Left renal cortex interstitium (tissue), 4 donors: ENCODE measurements at places on chromosomes 13 and 19.

DNA sequence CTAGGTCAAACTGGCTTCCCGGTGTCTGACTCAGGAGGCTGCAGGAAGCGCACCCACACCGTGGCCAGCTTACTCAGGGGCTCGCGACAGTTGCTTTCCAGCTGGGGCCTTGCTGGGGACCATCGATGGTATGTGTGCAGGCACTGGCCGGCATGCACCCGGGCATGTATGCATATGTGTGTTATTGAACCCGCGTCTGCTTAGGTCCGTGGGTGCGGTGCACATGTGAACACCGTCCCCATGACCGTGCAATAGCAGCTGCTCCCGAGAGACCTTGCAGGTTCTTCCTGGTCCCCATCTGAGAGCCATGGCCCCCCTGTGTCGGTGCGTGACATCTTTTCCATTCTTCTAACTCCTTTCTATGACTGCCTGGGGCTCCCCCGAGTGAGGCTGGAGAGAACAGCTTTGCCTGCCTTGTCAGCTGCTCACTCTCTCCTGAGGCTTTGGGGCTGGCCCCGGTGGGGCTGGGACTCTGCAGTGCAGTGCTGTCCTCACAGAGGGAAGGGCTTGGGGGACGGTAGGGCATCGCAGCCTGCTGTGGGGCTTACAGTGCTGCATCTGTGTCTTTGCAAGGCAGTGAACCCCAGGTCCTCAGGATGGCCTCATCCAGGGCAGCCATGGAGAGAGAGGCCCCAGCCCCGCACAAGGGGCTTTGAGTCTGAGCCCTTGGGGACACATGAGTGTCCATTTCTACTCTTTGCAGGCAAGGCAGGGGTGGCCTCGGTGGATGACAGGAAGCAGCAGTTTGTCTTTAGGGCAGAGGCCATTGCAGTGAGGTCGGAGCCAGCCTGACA, 65.1 kb downstream of the CHST8 start:
- no peak for DNase-seq

GRCh38 chr13:93775507-93776108, 549.0 kb downstream of the GPC6 start:
- DNase-seq, result no peak

GRCh38 chr19:51000981-51001380, 423 bp downstream of the KLK8 start:
- no peak for DNase-seq

GRCh38 chr13:46577696-46578589, 25.0 kb downstream of the LRCH1 start:
- DNase-seq, result no peak

GRCh38 chr13:73061473-73061872, 2.7 kb downstream of the KLF5 start:
- DNase-seq, result no peak

DNA sequence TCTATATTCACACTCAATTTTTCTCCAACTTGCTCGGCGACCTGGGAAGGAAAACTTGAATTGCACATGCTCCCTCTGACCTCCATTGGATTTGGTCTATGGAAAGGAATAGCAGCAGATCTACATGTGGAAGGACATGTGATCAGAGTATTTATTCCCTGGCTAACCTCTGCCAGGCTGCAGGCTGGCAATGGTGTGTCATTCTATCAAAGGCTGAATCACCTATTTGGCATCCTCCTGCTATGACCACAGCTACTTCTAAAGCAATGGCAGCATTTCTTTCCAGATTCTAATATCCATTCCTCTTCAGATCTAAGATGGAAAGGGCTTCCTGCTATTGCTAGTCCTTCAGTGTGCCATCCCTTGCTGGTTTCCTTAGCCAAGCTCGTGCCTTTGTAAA, 144.3 kb upstream of the FREM2 start:
- no peak for DNase-seq

DNA sequence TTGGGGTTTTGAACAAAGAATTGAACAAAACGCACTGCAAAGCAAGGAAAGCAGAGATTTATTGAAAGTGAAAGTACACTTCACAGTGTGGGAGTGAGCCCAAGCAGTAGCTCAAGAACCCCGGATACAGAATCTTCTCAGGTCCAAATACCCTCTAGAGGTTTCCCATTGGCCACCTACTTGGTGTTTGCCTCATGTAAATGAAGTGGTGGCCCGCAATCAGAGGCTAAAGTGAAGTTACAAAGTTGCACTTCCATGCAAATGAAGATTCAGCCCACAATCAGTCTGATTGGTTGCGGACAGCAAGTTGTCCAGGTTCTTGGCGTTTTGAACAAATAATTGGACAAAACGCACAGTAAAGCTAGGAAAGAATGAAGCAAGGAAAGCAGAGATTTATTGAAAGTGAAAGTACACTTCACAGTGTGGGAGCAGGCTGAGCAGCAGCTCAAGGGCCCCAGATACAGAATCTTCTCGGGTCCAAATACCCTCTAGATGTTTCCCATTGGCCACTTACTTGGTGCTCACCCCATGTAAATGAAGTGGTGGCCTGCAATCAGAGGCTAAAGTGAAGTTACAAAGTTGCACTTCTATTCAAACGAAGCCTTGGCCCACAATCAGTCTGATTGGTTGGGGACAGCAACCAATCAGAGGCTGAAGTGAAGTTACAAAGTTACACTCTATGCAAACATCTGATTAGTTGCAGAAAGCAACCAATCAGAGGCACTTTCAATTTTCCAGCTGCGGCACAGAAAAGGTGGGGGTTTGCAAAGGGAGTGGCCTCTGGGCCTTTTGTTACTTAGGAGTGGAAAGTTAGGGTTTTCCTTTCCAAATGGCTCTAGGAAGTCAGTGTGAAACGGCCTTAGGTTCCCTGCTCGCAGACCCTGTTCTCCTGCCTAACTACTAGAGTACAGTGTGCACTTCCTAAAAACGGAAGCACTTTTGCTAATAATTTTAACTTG, 4.8 kb upstream of the TM9SF2 start:
- DNase-seq, result no peak

DNA sequence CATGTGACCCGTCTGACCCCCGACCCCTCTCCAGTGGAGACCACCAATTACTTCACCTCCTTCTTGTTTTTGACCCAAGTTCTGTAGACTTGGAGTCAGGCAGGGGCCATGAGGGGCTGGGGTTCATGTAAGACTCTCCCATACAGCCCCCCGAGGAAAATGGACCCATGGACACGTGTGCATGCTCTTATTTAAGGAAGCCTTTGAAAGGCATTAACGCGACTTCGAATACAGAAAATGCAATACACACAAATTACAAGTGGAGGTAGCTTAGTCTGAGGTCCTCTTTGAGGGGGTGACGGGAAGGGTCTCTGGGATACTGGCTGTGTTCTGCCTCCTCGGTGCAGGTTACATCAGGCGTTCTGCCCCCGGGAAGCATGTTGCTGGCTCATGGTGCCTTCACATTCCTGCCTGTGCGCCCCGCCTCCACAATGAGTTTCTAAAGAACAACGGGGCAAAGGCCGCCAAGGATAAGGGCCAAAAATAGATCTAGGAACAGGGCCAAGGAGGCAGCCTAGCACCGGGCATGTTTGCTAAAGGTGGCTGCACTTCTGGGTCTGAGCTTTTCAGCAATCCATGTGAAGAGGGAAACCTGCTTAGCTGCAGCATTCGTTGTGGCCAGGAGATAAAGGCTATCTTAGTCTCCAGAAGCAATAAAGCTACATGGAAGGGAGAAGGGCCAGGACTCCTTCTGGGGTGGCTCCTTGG, 54.5 kb downstream of the RAB20 start:
- no peak for DNase-seq

DNA sequence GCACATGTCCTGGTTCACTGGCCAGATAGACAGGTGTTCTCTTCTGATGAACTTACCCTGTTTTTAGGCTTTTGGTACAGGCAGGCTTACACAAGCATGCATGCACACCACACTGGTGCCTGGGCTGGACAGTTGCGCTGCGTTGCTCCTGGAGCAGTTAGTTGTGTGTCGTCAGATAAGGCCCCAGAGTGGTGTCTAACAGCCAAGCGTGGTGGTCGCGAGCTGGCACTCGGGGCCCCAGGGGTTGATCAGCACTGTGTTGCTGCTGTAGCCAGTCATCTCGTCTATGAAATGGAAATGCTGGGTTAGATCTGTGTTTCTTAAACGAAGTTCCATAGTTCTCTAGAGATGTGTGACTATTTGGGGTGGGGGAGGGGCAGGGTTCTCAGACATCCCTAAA, 24.6 kb upstream of the TEX29 start:
- DNase-seq, result no peak

GRCh38 chr13:74210693-74211393, 76.6 kb upstream of the KLF12 start:
- no peak for DNase-seq

DNA sequence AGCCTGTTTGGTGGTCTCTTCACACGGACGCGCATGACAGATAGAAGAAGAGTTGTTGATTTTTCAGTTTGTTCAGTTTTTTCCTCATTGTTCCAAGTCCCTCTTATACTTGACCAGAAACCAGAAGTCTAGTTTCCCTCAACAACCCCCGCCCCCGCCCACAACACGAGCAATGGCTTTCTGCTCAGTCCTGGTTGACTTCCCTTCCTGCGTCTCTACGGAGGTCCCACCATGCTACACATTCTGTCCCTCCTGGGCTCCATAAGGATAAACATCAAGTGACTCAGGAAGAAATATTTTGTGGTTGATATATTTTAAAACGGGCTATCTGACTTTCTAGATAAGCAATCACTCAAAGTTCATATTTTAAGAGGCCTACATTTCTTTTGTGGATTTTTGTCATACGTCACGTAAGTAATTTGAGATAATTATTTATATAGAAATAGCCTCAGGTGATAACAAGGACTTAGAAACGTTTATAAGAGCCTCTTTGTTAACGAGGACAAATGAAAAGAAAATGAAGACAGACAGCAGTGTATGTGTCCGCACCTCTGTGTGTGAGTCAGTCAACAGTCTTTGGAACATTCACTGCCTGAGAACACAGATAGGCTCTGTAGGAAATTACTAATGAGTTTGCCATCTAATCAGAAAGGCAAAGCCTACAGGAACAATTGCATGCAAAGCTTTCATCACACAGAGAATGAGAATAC, 214.4 kb downstream of the RAP2A start:
- DNase-seq, result no peak

DNA sequence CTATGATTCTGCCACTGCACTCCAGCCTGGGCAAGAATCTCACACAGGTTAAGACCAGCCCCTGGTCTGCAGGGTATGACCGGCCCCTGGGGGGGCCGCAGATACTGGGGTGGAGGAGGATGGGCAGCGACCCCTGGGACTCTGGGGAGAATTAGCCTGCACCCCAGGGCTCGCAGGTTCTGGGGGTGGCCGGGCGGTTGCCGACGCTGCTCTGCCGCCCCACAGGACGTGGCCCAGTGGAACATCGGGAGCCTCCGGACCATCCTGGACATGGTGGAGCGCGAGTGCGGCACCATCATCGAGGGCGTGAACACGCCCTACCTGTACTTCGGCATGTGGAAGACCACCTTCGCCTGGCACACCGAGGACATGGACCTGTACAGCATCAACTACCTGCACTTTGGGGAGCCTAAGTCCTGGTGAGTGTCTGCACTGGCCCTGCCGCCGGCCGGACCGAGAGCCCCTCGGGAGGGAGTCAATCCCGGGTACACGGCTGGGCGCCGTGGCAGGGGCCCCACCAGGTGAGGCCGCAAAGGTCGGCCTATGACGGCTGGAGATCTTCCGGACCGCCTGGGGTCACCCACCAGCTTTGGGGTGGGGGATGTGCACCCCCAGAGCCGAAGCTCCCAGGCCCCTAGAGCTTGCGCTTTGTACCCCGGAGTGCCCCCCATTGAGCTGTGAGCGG, 78.5 kb downstream of the KDM4B start:
- DNase-seq, result no peak

GRCh38 chr13:104385404-104385803, 1319.2 kb upstream of the SLC10A2 start:
- DNase-seq, result no peak

- no peak for DNase-seq
Measured at GRCh38 chr19:11581740-11582139, 4.3 kb upstream of the ACP5 start.

DNA sequence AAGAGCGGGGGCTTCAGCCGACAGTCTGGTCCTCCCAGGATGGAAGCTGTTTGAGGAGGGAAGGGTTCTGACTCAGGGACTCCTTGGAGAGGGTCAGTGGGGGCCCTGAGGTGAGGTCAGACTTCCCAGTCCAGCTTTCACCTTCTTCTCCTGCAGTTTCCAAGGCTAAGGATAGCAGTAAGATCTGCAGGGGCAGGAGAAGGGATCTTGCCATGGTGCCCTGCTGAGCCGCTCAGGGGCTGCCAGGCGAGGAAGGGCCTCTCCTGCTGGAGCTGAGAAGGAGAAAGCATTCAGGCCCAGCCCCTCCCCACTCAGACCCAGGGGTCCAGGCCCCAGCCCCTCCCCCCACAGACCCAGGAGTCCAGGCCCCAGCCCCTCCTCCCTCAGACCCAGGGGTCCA, 1.5 kb downstream of the KLK7 start:
- DNase-seq, result no peak

DNA sequence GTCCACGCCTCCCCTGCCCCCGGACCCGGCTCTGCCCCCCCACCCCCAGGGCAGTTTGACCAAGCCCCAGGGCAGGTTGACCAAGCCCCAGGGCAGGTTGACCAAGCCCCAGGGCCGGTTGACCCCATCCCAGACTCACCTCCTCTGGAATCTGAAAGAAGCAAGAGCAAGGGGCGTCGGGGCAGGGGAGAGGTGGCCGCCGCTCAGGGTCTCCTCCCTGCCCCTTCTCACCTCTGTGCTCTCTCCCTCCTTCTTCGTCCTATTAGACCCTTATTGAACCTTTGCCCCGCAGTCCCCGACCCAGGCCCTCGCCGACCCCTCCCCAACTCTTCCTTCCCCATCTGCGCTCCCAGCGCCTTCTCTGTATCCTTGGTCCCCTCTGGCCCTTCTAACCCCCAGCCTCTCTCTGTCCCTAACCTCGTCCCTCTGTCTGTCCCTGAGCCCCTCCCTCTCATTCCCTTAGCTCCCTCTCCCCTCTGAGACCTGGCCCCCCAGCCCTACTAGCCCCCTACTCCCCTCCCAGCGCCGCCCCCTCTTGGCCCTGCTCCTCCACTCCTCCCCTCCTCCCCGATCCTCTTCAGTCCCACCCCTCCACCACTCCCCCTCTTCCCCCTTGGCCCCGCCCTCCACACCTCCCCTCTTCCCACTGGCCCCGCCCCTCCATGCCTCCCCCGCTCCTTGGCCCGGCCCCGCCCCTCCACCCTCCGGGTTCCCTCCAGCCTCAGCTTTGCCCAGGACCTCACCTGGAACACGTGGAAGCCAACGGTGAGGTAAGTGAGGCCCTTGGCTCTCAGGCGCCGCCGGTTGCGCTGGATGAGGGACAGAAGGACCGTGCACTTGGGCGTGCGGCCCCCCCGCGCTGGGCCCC, 7.6 kb downstream of the CAPN12 start:
- no peak for DNase-seq

GRCh38 chr13:36142735-36143134, 11.6 kb upstream of the DCLK1 start:
- no peak for DNase-seq
